ENCODE measurements at places on chromosomes 5 and 9.
A peak's percentile ranks its signal among the peaks of the same experiment; 100 is the strongest.

DNA sequence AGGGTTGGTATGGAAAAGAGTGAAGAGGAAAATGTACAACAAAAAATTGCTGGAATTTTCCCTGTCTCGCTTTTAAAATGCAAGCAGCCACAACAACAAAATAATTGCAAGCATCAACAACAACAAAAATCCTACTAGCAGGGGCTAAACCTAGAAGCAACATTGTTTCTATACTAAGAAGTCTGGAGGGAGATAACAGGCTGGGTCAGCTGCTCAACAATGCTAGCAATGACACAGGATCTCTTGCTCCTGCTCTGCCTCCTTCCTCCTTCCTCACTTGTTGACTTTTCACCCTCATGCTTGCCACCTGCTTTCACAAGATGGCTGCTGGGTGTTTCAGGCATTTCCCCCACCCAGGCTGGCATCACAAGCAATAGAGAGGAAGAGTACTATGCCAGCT lies 7.6 kb upstream of the AOPEP start:
- no peak for DNase-seq

GRCh38 chr9:133761641-133762248 lies 23.6 kb upstream of the SARDH start:
- DNase-seq = no peak

DNA sequence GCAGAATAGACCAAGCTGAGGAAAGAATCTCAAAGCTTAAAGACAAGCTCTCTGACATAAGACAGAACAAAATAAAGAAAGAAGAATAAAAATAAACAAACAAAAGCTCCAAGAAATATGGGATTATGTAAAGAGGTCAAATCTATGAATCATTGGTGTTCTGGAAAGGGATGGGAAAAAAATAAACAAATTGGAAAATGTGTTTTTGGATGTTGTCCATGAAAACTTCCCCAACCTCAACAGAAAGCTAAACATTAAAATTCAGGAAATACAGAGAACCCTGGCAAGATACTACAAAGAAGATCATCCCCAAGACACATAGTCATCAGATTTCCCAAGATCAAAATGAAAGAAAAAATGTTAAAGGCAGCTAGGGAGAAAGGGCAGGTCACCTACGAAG lies 662.0 kb upstream of the CDH18 start:
- DNase-seq = no peak

- no peak for DNase-seq
These were observed 134.3 kb upstream of the CDH9 start for GRCh38 chr5:27172693-27173092.

DNA sequence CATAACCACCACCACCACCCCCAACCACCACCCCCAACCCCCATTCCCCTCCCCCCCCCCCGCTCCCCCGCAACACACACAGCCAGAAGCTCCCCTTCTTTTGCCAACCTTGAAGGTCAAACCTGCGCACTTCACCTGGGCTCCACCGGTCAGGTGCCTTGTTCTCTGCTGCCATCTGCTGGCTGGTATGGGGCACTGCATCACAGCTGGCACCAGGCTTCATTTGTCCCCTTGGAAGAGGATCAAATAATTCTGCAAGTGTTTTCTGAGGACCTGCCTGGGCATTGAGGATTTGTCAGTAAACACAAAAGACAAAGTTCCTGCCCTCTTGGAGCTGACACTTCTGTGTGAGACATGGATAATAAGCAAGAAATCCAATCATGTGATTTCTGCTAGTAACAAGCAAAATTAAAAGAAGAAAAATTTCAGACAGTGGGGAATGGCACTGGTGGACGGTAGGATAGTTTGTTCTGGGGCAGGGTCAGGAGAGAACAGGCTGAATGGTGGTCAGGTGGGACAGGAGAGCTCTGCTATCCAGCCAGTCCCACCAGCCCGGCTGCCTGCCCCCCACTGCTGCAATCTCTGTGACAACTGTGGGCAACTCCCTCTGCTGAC lies 55.6 kb upstream of the LMX1B start:
- peak; percentile 43 for DNase-seq

- DNase-seq = no peak
These were observed 39.1 kb downstream of the SMIM15 start for GRCh38 chr5:61123145-61123544.

DNA sequence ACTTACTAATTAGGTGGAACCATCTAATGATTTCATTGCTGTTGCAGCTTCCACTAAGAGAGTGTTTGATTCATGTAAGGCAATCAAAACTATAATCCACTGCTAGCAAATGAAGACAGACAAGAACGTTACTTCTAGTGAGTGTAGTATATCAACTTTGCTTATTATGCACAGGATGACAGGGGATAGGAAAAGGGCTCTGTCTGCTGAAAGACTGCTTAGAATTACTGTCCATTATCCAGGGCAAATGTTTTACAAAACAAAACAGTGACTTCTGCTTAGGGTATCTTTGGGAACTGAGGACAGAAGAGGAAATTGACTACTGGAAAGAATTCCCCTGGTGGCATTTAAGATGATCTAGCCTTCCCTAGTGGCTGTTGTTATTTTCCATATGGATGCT lies 40.2 kb downstream of the PLPPR1 start:
- DNase-seq = no peak

DNA sequence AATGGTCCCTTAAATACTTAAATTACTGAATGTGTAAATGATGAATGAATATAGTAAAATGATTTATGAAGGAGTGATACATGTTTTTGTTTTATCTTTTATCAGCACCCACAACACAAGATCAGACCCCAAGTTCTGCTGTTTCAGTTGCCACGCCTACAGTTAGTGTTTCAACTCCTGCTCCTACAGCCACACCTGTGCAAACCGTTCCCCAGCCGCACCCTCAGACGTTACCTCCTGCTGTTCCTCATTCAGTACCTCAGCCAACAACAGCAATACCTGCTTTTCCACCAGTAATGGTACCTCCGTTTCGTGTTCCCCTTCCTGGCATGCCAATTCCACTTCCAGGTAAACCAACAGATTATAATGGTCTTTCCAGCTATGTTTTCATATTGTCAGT lies 16.3 kb downstream of the TCERG1 start:
- no peak for DNase-seq

DNA sequence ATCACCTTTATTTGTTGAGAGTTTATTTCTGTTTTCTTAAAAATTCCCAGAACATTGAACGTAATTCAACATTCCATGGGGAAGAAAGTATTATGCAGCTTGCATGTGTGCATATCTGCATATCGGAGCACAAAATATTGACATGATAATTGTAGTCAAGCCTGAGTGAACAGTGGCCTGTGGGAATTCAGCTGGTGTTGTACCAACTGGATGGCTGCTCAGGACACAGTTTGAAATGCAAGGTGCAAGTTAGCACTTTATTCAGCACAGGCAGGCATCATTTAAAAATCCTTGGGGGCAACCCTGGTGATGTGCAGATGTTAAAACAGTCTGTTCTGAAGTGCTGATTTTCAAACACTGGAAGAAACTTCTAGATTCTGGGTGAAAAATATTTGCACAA lies 82.4 kb downstream of the CNTLN start:
- DNase-seq = no peak

- no peak for DNase-seq
These were observed 10.1 kb downstream of the TMEM252 start for GRCh38 chr9:68530618-68531017.

Data from activated CD4-positive, alpha-beta T cell treated with anti-CD3 and anti-CD28 coated beads for 24 hours (primary cell).